ENCODE measurements at places on chromosomes 2 and 18. TPM values are rescaled to one million over a fixed set of nuclear protein-coding genes. Genes with fewer than 3 reads are reported as not detected.

Gene MFSD6
- 83.3 TPM for total RNA-seq

Gene RAB17
- total RNA-seq, result 34.7 TPM

Gene NEURL3
- total RNA-seq, result 2.5 TPM

Gene ABCB11
- total RNA-seq, result 1.1 TPM

Gene UGT1A3
- total RNA-seq, result 1.0 TPM

Gene GTF2A1L
- total RNA-seq, result not detected

Gene GAREM1
- 20.1 TPM for total RNA-seq

Gene CHRND
- total RNA-seq, result not detected

Gene RABL2A
- total RNA-seq, result 19.4 TPM

Gene MTHFD2
- total RNA-seq, result 44.9 TPM

Gene ETAA1
- total RNA-seq, result 5.9 TPM
